ENCODE measurements at places on chromosomes 11 and 22. TPM values are rescaled to one million over a fixed set of nuclear protein-coding genes. Genes with fewer than 3 reads are reported as not detected.

TOP3B gene
- total RNA-seq, result 33.6 TPM

PDE2A gene
- 13.8 TPM for total RNA-seq

CSRP3 gene
- total RNA-seq, result 0.42 TPM

DNA sequence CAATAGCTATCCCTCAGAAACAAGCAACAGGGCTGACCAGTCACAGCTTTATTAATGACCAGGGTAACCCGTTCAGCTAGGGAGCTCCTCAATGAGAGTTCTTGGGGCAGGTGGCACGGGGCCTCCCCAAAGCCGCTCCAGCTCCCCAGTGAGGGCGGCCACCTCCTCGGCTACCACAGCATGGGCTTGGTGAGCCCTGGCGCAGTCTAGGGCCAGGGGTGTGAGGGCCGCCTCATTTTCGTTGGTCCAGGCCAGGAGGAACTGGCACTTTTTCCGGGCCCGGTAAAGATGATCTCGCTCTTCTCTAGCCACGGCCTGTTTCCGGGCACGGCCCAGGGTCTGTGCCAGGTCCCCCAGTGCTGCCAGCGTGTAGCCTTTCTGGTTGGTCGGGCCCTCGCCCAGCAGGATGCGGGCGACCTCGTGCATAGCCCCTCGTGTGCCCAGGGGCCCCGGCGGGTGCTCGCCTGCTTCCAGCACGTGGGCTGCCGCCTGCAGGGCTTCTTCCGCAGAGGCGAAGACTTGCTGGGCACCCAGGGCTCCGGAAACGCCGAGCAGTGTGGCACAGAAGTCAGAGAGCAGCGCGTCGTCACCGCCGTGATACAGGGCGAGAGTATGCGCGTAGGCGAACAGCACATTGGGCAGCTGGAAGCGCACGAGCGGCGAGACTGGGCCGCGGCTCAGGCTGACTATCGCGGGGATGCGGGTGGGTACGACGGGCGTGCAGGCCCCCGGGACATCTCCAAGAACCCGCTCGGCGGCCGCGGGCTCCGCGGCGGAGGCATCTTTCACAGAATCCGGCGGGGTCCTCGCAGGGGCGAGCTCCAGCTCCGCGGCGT lies 913 bp downstream of the ZNHIT2 start:
- peak; percentile 85 for DNase-seq
- H3K4me1 ChIP-seq, result peaks cover 70% of the 10 kb centered on the region
- H3K27me3 ChIP-seq, result no peaks in the 10 kb centered on the region
- H3K36me3 ChIP-seq, result no peaks in the 10 kb centered on the region
- peak overlapping the region; percentile 81 for H3K27ac ChIP-seq

DNA sequence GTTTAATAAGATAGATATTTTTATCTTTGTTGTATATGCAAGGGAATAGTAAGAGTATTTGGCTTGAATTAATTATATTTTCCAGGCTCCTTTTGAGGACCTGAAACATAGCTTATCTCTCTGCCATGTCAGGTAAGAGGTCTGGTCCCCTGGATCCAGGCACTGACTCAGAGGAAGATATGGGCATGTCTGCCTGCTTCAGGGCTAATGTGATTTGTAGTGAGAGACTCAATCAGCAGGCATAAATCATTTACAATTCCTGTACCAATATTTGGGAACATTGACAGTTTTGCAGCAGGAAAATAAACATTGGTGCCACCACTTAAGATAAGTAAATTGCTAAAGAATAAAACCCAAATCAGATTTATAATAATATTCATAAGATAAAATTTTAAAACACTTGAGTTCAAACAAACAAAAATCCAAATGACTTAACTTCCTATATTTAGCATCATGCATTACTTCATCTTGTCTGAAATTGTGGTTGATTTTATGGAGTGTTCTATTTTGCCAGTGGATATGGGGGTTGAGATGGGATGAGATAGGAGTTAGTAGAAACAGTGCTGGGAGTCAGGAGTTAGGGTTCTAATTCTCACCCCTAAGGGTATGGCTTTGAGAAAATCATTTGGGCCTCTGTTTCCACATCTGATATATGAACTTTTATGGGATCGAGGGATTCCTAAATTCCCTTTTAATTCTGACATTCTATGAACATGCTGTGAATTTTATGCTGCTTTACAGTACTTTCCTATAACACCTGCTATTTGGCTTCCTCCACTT lies 5.1 kb upstream of the CALCA start:
- H3K4me1 ChIP-seq, result peaks cover 19% of the 10 kb centered on the region
- H3K36me3 ChIP-seq, result no peaks in the 10 kb centered on the region
- no peak overlapping the region for H3K27ac ChIP-seq
- DNase-seq, result no peak
- no peak overlapping the region for H3K4me3 ChIP-seq

GRCh38 chr11:65425105-65425970 lies 2.7 kb downstream of the NEAT1 start:
- no peak for DNase-seq
- peaks cover 27% of the 10 kb centered on the region for H3K4me1 ChIP-seq
- peak overlapping the region; percentile 80 for H3K4me3 ChIP-seq
- no peaks in the 10 kb centered on the region for H3K36me3 ChIP-seq
